Stimulated activated CD4-positive, alpha-beta T cell treated with anti-CD3 and anti-CD28 coated beads, Interleukin-1b, Interleukin-23, amount 100 ng/mL, for 24 hours (primary cell): ENCODE measurements at places on chromosomes 12 and 14.

GRCh38 chr14:55881577-55882241 is 236.5 kb upstream of the PELI2 start:
- no peak for DNase-seq

DNA sequence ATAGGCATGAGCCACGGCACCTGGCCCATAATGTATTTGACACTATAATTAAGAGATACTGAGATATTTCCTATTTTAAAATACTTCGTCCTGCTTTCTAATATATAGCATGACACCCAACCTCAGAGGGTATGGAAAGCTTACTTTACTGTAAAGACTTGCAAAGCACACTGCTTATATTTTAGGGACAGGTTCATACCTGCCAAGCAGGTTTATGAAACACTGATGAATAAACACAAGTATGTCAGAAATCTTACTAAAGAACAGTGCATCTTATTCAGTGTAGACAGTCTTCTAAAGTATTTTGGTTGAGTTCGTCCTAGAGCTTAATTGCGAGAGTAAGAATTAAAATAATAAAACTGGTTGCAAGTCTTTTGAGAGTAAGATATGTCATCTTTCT is 65.4 kb downstream of the PPFIBP1 start:
- no peak for DNase-seq

DNA sequence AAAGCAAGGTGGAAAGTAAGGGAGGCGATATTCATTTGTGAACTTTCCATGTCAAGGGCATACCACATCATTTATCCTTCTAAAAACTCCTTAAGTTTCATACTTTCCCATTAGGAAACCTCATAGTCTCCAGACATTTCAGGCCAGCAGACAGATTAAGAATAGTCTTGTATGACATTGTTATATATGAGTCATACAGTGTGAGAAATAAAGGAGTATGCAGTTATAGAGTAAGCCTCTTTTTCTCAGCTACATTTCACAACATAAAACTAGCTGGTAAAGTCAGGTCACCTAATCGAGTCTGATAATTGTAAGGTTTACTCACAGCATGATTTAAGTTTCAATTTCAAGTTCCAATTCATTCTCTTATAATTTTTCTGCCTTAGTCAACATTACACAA is 164.3 kb downstream of the GRIP1 start:
- DNase-seq = no peak

DNA sequence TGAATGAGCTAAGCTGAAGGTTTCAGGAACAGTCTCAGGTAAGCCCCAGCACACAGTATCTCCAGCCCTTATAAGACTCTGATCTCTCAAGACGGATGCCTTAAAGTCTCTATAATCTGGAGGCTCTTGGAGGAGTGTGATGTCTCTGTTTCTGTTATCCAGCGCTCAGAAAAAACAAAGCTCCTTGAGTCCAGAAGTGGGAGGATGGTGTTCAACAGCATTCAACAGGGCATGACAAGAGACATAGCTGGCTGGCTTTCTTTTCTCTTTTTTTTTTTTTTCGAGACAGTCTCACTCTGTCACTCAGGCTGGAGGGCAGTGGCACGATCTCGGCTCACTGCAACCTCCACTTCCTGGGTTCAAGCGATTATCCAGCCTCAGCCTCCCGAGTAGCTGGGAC is 31.6 kb upstream of the TESC start:
- no peak for DNase-seq

- DNase-seq = no peak
These were observed 162.0 kb downstream of the UNC79 start for GRCh38 chr14:93592786-93593185.

- no peak for DNase-seq
These were observed 57.3 kb upstream of the E2F7 start for GRCh38 chr12:77122661-77123060.

DNA sequence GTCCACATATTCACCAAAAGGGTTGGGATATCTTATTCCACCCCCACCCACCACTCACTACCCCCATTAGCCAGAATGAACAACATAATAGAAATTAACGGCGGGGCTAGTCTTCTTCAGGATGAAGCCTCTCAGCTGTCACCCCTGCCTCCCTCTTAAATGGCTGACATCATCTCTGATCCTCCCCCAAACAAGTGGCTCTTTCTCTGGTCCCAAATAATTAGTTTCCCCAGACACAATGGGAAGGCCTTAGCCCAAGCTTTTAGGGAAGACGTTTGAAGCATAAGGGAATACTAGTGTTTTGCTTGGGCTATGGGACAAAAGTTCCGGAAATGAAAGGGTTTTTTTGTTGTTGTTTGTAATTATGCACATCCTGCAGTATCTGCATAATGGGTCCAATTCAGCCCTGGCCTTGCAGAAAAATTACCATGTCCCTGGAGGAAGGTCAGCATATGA is 13.8 kb downstream of the STON2 start:
- DNase-seq = no peak

GRCh38 chr12:112932485-112933128 is 5.7 kb upstream of the OAS3 start:
- no peak for DNase-seq

- no peak for DNase-seq
These were observed 15.9 kb upstream of the AMIGO2 start for GRCh38 chr12:47095446-47096236.

DNA sequence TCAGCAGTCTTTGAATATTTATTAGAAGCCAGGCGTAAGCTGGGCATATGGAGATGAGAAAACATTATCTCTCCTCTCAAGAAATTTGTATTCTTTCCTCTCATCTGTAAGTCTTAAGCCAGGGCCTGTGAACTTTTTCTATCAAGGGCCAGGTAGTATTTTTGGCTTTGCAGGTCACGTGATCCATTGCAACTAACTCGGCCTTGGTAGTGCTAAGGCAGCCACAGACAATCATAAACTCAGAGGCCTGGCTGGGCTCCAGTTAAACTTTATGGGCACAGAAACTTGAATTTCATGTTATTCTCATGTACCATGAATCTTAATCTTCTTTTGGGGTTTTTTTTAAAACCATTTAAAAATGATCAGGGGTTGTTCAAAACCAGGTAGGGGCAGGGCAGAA is 117.4 kb upstream of the PELI2 start:
- no peak for DNase-seq

GRCh38 chr12:12811343-12811742 is 1.8 kb upstream of the DDX47 start:
- DNase-seq = no peak

DNA sequence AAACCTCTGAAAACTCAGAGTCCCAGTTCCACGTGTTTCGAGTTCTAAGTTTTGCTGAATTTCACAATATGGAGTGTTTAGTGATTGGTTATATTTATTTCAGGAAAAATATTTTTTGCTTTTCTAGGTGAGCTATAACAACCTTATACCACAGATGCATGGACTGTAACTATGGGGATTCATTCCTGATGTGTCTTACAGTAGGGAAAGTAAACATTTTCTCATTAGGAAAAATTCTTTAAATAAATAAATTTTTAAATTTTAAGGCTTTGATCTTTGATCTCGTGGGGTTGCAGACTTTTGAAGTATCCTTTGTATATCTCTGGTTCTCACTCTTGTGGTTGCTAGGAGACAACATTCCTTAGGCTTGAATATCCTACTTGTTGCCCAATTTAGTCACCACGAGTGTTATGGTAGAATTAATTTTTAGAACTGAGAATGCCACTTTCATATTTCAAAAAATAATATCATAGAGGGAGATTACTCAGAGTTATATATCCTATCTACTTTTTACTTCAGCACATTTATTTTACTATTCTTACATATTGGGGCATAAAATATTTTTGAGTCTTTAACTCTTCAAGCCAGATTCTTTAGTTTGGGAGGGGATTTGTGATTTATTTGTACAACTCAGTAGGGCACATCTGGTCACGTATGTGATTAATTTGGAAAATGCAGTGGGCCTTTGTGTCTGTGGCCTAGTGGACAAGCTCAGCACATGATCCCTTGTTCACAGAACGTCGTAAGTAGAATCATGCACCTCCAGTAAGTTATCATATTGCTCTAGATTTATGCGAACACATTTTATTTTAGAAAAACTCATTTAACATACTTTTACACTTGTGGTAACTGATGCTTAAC is 224.0 kb downstream of the TTC6 start:
- no peak for DNase-seq

GRCh38 chr14:23646648-23647549 is 10.7 kb downstream of the DHRS2 start:
- DNase-seq = no peak

DNA sequence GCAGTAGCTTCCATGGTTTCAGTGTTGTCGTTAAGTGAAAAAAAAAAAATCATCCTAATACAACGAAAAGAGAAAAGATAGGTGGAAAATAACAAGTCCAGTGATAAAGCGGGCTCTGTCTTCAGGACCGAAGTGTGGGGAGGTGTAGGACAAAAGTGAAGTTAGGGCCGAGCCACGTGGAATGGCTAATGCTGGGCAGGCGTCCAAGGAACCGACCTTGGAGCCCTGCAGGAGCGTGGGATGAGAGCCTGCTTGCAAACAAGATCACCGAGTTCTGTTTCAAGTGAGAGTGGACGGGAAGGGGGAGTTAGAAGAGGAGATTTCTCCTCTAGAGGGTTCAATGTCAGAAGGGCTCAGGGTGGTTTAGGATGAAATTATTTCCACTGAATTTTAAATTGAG is 22.2 kb downstream of the A2ML1 start:
- no peak for DNase-seq

- no peak for DNase-seq
These were observed 483.5 kb downstream of the ATP23 start for GRCh38 chr12:58424735-58425392.

GRCh38 chr14:37320106-37320505 is 122.4 kb downstream of the MIPOL1 start:
- no peak for DNase-seq

DNA sequence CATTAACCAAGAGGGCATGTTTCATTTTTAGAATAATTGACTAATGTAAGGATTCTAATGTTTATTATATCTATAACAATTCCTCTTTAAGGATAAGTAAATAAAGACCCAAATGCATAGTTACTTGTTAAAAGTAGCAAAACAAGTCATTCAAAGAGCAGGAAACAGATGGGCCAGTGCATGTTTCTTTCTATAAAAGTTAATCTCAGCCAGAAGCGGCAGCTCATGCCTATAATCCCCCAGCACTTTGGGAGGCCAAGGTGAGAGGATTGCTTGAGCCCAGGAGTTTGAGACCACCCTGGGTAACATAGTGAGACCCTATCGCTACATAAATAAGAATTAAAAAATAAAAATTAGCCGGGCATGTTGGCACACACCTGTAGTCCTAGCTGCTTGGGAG is 391.0 kb upstream of the RGS6 start:
- DNase-seq = no peak

GRCh38 chr12:121678716-121679300 is 9.4 kb upstream of the MORN3 start:
- no peak for DNase-seq

- DNase-seq = no peak
These were observed 178.8 kb downstream of the STXBP6 start for GRCh38 chr14:24870949-24871701.

DNA sequence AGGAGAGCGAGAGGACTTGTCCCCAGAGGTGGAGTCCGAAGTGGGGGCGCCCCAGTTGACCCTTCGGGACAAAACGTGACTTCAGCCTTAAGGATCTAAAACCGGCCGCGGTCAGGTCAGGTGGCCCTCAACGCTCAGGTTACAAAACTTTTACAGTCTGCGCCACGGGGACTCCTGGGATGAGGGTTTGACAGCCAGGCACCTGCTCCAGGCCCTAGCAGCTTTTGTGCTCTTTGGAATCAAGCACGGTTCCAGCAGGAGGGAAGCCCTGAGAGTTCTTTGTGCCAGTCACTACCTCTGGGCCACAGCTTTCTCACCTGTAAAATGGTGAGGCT is 337 bp downstream of the ZC2HC1C start:
- DNase-seq = no peak

GRCh38 chr12:92737855-92738850 is 35.4 kb downstream of the PLEKHG7 start:
- no peak for DNase-seq

DNA sequence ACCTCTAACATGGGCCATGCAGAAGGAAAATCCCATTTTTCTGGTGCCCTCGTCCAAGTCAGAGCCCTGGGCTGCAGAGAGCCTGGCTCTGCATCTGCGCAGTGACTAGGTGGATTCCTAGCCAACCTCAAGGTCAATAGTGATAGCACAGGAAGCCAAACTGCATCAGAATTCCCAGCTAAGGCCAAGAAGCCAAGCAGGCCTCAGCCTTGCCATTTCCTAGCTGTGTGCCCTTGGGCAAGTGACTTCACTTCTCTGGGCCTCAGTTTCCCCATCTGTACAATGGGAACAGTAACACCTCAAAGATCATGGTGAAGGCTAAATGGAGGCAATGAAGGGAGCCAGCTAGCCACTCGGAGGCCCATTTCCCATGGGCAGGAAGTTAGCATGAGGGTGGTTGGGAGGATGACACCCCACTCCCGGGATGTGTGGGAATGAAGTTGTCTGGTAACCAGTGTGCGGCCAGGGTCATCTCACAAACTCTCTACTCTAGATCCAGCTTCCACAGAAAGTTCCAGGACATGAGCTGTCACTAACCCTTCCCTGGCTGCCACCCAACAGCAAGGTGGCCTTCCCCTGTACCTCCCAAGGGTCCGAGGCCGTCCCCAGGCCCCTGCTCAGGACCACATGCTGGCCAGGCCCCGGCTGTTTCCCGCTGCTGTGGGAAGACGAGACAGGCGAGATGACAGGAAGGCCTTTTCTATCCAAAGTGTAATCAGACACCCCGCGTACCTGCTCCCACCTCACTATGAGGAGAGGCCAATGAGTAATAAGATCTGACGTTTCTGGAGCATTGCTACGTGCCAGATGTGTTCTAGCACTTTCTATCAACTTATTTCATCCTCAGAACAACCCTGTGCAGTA is 125.7 kb downstream of the SCARB1 start:
- no peak for DNase-seq

- no peak for DNase-seq
These were observed 220.5 kb downstream of the SLC6A15 start for GRCh38 chr12:84692071-84692470.

DNA sequence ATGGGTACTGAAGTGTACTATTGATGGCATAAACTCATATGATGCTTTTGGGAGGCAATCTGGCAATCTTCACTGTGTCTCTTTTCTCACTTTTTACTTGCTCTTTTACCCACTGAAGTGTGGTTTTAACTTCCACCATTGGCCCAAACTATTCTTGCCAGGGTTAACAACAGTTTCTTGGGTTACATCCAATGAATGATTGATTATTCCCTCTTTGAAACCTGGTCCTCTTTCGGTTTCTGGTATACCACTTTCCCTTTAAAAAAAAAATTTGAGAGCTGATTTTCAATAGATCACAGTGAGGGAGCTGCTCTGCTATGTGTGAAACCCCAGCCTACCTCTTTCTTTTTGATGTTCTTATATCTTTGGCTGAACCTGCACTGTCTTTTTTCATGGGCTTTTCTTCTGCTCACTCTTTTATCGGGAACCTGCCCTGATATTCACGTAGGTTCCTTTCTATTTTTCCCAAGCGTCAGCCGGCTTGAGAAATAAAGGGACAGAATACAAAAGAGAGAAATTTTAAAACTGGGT is 56.1 kb upstream of the OR4E1 start:
- DNase-seq = no peak

DNA sequence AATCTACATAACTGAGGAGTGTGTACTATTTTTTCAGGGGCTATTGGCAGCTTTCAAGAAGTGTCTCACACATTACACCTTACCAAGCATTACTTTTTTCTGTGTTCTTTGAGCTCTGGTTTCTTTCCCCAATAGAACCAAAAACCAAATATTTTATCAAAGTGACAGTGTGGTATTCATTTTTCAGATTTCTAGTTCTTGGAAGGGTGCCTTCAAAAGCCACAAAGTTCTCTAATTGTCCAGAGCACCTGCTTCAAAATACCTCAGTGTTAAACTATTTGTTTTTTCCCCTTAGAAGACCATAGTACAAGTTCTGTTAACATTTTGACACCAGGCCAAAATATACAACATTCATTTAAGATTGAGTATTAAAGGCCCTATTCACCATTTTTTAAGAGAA is 515.7 kb downstream of the ETNK1 start:
- no peak for DNase-seq
